NCI-H446 treated with DMSO at 0.1 percent for 48 hours (cell line): ENCODE measurements at places on chromosomes 1 and 21.

DNA sequence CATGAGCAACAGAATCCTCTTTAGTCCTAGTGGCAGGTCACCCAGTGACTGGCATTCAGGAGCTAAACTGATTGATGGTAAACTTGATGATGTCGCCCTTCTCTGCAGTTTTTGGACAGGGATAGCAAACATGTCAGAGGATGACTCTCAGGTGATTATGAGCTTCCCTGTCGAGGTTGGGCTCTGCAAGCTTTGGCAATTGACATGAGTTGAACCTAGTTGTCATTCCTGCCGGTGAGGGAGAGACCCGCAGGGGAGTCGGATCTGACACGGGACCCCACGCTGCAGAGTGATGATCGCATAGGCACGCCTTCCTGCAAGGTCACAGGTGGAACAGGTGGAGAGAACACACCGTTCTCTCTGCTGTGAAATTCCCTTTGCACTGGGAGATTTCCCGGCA is 438.0 kb upstream of the VAMP3 start:
- no peak for DNase-seq

GRCh38 chr1:196545222-196545621 is 63.0 kb downstream of the KCNT2 start:
- no peak for DNase-seq

DNA sequence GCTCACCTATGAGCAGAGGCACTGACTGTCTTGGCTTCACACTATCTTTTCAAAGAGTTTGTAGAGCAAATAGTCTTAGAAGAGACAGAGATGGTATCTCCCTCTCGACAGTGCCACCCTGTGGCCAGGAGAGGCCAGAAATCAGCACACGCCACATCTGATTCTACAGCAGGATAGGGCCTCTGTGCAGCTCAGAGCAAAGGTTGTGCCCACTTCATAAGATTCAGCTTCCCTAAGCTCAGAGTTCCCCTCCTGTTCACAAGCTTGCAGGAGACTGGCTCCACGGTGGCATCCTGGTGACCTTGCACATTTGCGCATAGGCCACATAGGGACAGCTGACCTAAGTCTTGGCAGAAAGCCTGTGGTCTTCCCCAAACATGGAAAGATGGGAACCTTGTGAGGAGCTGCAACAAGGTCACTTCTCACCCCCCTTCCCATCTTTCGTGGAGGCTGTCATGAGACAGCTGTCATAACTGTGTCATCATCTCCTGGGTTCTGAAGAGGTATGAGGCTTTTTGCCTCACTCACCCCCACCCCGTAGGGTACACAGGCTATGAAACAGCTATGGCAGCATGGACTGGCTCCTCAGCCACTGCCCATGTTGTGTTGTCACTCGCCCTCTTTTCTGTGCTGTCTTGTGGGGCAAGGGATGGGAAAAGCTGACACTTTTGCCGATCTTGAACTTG is 3.0 kb downstream of the ITLN2 start:
- peak; percentile 15 for DNase-seq

DNA sequence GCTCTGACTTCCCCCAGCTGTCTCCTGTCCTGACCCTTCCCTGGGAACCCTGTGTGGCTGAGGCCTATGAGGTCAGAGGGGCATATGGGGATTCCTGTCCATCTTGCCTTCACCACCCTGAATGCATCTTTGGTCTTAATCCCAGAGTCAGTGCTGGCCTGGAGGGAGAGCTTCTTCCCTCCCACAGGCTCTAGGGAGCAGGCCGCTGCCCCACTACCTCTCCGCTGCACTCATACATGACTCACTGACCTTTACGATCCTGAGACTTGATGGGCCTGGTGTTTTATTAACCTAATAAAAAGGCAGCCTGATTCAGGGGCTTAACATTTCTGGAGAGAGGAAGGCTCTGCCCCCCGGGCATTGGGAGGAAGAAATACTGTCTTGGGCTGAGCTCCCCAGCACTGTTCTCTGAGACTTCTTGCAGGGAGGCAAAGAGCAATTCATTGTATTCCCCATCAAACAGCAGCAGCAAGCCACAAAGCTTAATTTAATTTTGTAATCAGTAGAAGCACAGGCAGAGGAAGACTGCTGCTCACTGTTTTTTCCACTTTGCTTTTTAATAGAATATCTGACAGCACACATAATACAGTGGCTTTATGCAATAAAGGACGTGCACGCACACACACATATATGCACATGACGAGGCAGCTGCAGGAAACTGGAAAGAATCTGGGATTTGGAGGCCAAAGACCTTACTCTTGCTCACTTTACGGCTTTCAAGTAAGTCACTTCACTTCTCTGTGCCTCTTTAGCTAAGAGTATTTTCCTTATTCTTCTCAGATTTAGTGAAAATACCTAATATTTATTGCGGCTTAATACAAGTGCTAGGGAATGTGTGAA is 89.2 kb upstream of the GRIK3 start:
- no peak for DNase-seq

DNA sequence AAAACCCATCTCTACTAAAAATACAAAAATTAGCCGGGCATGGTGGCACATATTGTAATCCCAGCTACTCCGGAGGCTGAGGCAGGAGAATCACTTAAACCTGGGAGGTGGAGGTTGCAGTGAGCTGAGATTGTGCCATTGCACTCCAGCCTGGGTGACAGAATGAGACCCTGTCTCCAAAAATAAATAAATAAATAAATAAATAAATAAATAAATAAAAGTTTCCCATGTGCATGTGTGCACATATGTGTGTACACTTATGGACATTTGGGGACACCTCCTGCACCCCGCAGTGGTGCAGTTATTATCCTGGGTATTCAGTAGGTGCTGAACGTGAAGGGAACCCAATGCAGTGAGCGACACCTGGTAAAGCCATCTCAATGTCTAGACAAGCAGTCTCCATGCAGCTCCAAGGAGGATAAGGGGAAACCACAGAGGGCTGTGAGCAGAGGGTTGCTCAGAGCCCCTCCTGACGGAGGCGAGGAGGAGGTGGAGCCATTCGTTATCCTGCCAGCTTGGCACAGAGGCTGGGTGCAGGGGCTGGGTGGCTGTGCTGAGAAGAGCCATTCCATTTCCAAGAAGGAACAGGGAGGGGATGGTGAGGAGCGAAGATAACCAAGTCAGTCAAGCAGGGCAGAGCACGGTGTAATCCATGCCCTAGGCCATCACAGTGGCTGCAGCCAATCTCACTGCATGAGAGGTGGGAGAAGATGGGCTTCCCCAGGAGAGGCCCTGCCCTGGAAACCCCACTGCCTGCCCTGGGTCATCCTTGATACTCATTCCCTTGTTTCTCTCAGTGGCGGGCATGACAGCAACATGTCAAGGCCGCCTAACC is 25.6 kb downstream of the UBIAD1 start:
- no peak for DNase-seq

DNA sequence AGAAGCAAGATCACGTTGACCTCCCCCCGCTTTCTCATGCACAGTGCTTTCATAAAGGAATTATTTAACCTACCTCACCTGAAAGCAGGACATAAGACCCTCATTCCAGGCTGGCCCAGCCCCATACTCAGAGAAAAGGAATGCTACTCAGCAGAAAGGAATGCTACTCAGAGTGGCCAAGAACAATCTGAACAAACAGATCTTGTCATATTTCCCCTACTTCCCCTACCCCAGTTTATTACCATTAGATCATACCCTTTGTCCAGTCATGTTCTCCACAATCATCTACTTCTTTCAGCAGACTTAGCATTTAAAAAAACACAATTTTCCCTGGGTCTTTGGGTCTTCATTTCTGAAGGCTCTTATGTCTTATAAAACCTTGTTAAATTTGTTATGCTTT is 89.8 kb downstream of the SLC16A1 start:
- no peak for DNase-seq
